ENCODE measurements at places on chromosomes 13 and 19.

GRCh38 chr13:77048681-77049080 lies 21.7 kb upstream of the FBXL3 start:
- peak overlapping the region; percentile 72 for H3K27ac ChIP-seq
- no peaks in the 10 kb centered on the region for H3K27me3 ChIP-seq
- no peak for DNase-seq
- no peak overlapping the region for H3K4me3 ChIP-seq
- H3K4me1 ChIP-seq: no peaks in the 10 kb centered on the region

DNA sequence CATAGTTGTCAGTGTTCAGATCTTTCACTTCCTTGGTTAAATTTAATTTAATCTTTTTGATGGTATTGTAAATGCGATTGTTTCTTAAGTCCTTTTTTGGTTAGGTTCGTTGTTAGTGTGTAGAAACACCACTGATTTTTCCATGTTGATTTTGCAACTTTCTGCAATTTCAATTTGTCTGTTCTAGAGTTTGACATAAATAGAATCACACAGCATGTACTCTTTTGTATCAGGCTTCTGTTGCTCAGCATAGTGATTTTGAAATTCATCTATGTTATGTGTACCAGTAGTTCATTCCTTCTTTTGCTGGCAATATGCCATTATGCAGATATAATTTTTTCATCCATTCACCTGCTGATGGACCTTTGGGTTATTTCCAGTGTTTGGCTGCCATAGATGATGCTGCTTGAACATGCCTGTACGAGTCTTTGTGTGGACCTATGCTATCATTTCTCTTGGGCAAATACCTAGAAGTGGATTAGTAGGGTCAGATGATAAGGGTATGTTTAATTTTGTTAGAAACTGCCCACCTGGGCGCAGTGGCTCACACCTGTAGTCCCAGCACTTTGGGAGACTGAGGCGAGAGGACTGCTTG lies 33.1 kb downstream of the BICRA start:
- H3K27me3 ChIP-seq: no peaks in the 10 kb centered on the region
- no peak for DNase-seq
- H3K4me1 ChIP-seq: peaks cover 26% of the 10 kb centered on the region
- H3K4me3 ChIP-seq: no peak overlapping the region
- H3K27ac ChIP-seq: no peak overlapping the region

DNA sequence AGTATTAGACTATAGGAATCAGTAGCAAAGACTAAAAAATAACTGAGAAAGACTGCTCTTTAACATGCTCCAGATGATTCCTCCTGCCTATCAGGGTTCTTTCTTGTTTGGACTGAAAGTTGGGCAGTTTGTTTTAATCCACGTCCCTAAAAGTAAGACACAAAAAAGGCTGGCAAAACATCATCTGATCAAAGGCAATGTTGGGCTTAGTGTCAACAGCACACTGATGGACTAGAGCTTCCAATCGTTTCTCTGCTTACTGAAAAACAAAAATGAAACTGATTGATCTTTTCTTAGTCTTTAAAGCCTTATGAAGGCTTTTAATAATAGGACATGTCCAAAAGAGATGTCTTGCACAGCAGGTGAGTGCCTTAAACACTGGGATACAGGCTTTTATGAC lies 1567.9 kb upstream of the PRR20A start:
- H3K4me1 ChIP-seq: no peaks in the 10 kb centered on the region
- H3K27ac ChIP-seq: no peak overlapping the region
- no peak overlapping the region for H3K4me3 ChIP-seq
- H3K36me3 ChIP-seq: no peaks in the 10 kb centered on the region

- peaks cover 4% of the 10 kb centered on the region for H3K36me3 ChIP-seq
- peaks cover 10% of the 10 kb centered on the region for H3K4me1 ChIP-seq
- peak overlapping the region; percentile 26 for H3K27ac ChIP-seq
Observed at GRCh38 chr13:110874508-110874960, 40.3 kb downstream of the ANKRD10 start.

GRCh38 chr13:113293686-113294085 lies 3.4 kb upstream of the LAMP1 start:
- DNase-seq: no peak
- peaks cover 39% of the 10 kb centered on the region for H3K36me3 ChIP-seq
- peaks cover 33% of the 10 kb centered on the region for H3K4me1 ChIP-seq

DNA sequence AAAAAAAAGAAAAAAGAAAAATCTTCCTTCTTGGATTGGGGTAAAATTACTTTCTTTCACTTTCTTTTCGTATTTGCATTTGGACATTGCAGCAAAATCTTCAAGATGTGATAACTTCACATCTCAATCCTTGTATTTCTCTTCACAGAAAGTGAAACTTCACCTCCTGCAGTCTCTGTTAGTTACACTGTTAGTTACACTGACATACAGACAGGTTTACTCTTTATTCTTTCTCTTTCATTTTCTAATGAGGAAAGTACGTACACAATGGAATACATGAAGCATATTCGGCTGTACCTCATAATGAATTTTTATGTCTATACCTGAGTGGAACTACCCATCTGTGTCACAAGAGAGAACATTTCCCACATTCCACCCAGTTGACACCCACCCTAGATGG lies 459.1 kb upstream of the GPC6 start:
- no peaks in the 10 kb centered on the region for H3K27me3 ChIP-seq
- no peak overlapping the region for H3K27ac ChIP-seq
- no peak for DNase-seq
- no peaks in the 10 kb centered on the region for H3K36me3 ChIP-seq

DNA sequence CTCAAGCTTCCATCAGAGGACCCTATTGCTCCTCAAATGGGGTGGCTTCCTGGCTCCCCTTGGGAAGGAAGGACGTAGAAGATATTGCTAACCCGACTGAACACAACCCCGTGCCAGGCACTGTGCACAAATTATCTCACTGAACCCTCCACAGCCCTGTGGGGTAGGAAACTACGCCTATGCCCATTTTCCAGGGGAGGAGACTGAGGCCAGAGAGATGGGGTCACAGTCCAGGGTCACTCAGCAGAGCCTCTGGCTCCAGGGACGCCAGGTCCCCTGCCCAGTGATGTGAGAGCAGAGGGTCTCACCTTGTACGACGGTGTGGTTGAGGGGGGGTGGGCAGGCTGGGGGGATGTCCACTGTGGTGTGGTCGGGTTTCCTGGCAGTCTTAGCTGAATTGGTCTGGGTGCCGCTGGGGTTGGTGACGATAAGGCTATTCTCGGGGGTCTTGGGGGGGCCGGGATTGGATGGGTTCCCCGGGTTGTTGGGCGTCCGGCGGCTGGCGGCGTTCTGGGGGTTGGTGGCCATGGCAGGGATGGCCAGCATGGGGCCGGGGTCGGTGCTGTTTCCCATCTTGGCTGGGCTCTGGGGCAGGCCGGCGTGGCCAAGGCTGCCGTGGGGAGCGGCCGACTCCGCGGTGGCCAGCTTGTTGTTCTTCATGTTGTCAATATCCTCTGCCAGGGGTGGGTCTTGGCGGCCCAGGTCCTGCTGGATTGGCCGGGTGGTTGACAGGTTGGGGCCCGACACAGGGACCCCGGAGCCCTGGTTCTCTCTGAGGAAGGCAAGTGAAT lies 136.2 kb downstream of the IER2 start:
- peaks cover 2% of the 10 kb centered on the region for H3K4me1 ChIP-seq
- H3K27ac ChIP-seq: no peak overlapping the region
- no peak overlapping the region for H3K4me3 ChIP-seq
- peaks cover 26% of the 10 kb centered on the region for H3K27me3 ChIP-seq

- no peak for DNase-seq
- H3K4me3 ChIP-seq: no peak within 1 kb of the TSS
- H3K27ac ChIP-seq: no peak within 1 kb of the TSS
Observed at GRCh38 chr19:4539693-4540581, at the start of gene LRG1. LRG1 (minus strand) TSS chr19:4540036; CDS start chr19:4540013, 23 bp downstream.

GRCh38 chr13:48873081-48873480 lies 102.6 kb upstream of the FNDC3A start:
- peaks cover 17% of the 10 kb centered on the region for H3K27me3 ChIP-seq
- no peaks in the 10 kb centered on the region for H3K4me1 ChIP-seq

GRCh38 chr13:46647512-46648065 lies 94.6 kb downstream of the LRCH1 start:
- H3K4me1 ChIP-seq: peaks cover 26% of the 10 kb centered on the region
- H3K27me3 ChIP-seq: no peaks in the 10 kb centered on the region
- H3K4me3 ChIP-seq: no peak overlapping the region
- H3K27ac ChIP-seq: no peak overlapping the region
- no peak for DNase-seq

DNA sequence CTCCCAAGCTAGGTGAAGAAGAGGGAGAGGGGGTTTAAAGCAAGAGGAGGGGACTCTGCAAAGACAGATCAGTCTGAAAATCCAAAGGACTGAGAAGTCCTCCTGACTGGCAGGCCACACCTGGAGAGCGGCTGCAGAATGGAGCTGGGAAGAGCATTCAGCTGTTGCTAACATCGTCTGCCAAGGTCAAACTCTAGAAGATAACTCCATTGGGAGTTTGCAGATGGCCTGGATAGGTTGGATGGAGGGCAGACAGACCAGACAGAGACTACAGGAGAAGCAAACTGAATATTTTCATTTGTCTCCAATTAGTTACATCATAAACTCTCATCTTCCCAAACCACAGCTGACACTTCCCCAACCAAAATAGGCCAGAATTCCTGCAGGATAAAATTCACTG lies 19.9 kb upstream of the SHISA2 start:
- no peak overlapping the region for H3K4me3 ChIP-seq
- no peaks in the 10 kb centered on the region for H3K36me3 ChIP-seq
- no peaks in the 10 kb centered on the region for H3K4me1 ChIP-seq
- DNase-seq: no peak

DNA sequence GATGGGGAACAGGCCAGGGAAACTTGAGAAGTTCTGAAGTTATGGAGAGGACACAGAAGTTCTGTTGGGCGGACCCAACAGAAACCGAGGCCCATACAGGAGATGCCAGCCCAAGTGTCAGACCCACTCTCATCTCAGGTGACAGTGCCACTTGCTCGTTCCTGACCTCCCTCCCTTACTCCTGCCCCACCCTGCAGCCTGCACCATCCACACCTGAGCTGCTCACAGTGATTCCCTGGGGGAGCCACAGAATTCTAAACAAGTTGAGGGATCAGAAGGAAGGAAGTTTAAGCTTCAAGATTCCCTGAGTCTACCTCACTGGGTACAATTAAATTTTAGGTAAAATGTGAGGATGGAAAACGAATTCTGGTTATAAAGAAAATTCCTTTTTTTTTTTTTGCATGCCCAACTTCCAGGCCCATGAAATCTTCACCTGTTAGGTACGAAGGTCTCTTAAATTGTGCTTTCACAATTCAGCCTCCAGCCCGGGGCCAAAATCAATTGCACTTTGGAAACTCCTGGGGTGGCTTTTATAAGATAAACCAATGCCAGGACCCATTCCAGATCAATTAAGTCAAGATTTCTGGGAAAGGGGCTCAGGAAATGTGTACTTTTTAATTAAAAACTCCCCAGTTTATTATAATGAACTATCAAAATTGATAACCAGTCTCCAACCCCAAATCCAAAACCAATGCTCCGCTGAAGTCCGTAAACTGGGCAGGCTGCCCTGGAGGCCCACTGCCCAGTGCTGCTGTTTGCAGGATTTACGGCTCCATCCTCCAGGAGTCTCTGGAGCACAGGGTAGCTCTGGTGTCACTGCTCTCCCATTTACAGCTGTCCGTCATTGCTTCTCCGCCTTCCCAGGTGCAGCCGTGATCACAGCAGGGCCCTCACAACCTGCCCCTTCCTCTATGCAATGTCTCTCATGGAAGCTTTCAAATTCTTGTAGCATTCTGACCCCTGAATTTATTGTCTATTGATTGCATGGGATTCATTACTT lies 643.5 kb downstream of the UQCRFS1 start:
- H3K4me1 ChIP-seq: no peaks in the 10 kb centered on the region
- H3K4me3 ChIP-seq: no peak overlapping the region
- no peak for DNase-seq
- H3K36me3 ChIP-seq: no peaks in the 10 kb centered on the region
- no peak overlapping the region for H3K27ac ChIP-seq

- no peak overlapping the region for H3K4me3 ChIP-seq
- H3K27me3 ChIP-seq: no peaks in the 10 kb centered on the region
- H3K27ac ChIP-seq: no peak overlapping the region
- DNase-seq: no peak
- peaks cover 3% of the 10 kb centered on the region for H3K36me3 ChIP-seq
Observed at GRCh38 chr13:41150058-41150457, 17.5 kb upstream of the KBTBD6 start.

GRCh38 chr19:40006273-40006691 lies 9.4 kb downstream of the ZNF546 start:
- H3K27me3 ChIP-seq: no peaks in the 10 kb centered on the region
- no peak overlapping the region for H3K4me3 ChIP-seq
- H3K4me1 ChIP-seq: no peaks in the 10 kb centered on the region
- H3K27ac ChIP-seq: no peak overlapping the region

GRCh38 chr19:38324431-38324830 lies 4.8 kb downstream of the KCNK6 start:
- DNase-seq: no peak
- H3K4me3 ChIP-seq: no peak overlapping the region
- no peaks in the 10 kb centered on the region for H3K27me3 ChIP-seq
- H3K4me1 ChIP-seq: peaks cover 19% of the 10 kb centered on the region
- peaks cover 14% of the 10 kb centered on the region for H3K36me3 ChIP-seq

Measured in effector memory CD8-positive, alpha-beta T cell (primary cell).